ENCODE measurements at places on chromosomes 6 and 20.

GRCh38 chr20:841568-842546 lies 8.3 kb downstream of the FAM110A start:
- no peak for DNase-seq

DNA sequence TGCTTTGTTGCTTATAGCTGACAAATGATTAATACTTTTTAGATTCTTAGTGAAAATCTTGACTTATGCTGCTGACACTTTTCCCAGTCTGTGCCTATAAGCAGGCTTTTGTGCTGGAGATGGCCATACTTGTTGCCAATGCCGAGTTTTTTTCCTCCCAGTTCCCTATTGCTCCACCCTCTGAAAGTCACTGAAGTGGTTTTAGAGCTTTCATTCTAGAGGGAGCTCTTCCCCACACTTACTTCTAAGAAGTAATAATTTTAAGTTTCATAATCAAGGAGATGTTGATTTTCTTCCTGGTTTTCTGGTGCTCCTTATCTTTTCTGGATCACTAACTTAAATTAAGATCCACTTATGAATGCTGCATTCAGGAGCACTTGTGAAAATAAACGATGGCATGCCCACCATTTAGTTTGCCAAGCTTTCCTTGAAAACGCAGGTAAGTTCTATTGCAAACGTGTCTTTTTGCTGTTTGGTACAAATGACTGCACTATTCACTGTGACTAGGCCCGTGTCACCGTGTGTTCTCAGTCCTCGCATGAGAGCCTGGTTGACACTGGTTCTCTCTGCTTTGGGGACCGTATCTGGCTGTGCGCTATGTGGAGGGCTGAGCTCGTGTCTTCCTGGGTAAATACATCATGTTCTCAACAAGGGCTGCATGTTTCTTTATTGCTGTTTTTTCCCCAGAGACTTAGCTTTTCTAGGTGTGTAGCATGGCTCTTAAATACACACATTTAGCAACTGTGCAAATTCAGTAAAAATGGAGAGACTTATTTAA lies 50.2 kb downstream of the GFRA4 start:
- DNase-seq = no peak

DNA sequence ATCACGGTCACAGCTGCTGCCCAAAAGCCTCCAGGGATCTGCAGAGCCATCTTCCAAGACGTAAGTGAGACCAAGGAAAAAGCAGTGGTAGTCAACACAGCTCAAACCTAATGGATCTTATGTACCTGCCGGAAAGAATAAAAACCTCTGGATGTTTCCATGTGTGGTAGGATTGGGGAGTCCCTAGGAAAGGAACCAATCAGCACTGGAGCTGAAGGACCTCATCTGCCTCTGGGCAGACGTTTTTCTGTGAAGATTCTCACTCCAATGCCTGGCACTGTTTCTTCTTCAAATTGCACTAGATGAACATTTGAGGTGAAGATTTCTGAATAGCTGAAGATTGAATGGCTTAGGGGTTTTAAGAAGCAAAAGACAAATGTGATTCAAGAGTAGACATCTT lies at the start of gene HLA-DQB2:
TSS of gene HLA-DQB2 (minus strand) at position 112 of the 400 bp plus-strand sequence. CDS start at position 50, 62 bp downstream.
- no peak for DNase-seq

GRCh38 chr6:150200428-150201100 lies 57.7 kb downstream of the PPP1R14C start:
- DNase-seq = no peak

DNA sequence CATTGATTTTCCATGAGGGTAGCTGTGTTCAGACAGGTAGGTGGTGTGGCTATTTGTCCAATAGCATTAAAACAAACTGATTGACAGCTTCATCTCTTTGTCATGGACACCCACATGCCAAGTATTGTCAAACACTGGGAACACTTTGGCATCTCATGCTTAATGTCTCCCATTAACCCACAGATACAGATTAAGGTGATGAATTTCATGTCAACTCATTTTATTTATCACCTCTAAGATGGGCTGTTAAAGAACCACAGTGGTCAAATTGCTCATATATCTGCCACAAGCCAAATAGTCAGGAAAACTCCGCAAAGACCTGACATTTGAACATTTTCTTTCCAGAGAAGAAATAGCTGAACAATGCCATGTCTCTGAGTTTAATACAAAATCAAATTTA lies 139.1 kb upstream of the SPTLC3 start:
- no peak for DNase-seq

Measured in activated CD4-positive, alpha-beta T cell treated with anti-CD3 and anti-CD28 coated beads for 24 hours (primary cell).